ENCODE measurements at places on chromosomes 7 and 10.
A peak's percentile ranks its signal among the peaks of the same experiment; 100 is the strongest.

- no peak for DNase-seq
These were observed 33.1 kb downstream of the PNLIPRP2 start for GRCh38 chr10:116653885-116654284.

DNA sequence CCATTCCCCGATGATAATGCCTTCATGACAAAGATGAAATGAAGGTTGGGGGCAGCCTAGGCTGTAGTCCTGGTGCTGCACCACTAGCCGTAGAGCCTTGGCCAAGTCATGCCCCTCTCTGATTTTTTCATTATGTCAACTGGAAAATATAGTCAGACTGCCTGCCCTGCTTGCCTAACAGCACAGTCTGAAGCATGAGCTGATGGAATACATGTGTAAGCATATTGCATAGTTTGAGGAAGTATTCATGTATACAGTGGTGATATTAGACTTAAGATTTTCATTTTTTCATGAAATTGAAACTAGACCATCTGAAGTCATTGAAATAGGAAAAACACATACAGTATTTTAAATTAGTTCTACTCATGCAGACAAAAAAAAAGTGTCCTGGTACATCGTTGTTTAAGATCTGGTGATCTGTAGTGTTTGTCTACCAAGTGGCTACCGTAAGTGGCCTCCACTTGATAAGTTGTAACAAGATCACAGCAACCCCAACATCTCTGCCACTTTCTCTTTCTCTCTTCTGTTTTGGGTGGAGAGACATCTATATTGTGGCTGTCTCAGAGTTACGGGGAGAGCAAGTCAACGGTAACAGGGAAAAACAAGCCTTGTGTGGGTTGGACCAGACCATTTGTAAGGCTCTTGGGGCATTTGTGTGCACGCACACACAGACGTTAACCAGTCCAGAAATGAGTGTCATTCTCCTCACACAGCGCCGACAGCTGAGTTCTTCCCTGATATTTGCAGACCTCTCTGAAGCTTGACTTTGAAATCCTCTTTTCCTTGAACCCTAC is 716.6 kb upstream of the GALNT17 start:
- DNase-seq, result no peak

- peak; percentile 98 for DNase-seq
These were observed at the start of gene TBC1D12 for GRCh38 chr10:94402204-94402842. Gene TBC1D12 (plus strand): TSS chr10:94402541. CDS start chr10:94402614, 73 bp downstream.

- DNase-seq, result no peak
These were observed 755.2 kb downstream of the AUTS2 start for GRCh38 chr7:70353330-70353945.

DNA sequence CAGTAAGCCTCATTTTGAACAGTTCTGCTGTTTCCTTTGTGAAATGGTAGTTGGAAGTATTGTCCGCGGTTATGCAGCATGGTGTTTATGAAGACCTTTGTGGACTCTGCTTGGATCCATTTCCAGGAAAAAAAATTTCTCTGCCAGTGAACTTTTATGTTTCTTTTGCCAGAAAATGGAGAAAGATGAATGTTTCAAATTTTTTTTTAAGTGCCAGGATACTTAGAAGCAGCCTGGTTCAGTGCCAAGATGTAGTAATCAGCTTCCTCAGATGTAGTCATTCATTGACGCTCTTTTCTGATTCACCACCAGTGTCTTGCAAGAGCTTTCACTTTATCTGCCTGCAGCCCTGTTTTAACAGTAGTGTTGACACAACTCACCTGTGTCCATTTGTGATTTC is 258.2 kb downstream of the SDK1 start:
- DNase-seq, result no peak

- no peak for DNase-seq
These were observed 68.8 kb upstream of the IFRD1 start for GRCh38 chr7:112381311-112382091.

GRCh38 chr7:157000741-157001653 is 9.5 kb downstream of the MNX1 start:
- no peak for DNase-seq

GRCh38 chr10:68327889-68328786 is 3.7 kb upstream of the HNRNPH3 start:
- no peak for DNase-seq

DNA sequence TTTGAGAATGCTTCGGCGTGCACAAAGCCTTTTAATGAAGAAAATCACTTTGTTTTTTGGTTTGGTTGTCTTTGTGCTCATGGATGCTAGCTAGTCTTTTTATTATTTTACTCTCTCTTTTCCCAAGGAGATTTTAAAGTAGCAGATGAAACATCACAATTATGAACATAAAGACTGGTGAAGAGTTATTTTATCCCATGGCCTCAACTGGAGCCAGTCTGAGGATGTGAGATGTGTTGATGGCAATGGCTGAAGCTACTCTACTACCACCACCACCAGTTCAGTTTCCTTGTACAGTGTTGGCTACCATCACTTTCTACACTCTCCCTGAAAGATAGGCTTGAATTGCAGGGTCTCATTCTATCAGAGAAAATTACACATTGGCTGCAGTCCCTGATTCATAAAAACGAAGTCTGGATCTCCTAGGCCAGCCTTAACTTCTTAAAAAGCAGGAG is 494 bp upstream of the HERC4 start:
- no peak for DNase-seq

DNA sequence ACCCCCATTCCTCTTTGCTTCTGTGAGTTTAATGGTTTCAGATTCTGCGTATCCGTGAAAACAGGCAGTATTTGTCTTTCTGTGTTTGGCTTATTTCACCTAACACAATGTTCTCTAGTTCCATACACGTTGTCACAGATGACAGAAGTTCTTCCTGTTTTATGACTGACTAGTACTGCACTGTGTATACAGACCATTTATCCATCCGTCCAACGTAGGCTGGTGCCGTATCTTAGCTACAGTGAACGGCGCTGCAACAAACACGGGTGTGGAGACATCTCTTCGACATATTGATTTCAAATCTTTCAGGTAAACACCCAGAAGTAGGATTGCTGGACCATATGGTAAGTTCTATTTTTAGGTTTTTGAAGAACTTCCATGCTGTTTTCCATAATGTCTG is 181.7 kb downstream of the PARD3 start:
- no peak for DNase-seq

GRCh38 chr7:159141167-159141566 is 3.5 kb downstream of the VIPR2 start:
- no peak for DNase-seq

- DNase-seq, result no peak
These were observed 73.2 kb downstream of the SFMBT2 start for GRCh38 chr10:7337431-7338171.

DNA sequence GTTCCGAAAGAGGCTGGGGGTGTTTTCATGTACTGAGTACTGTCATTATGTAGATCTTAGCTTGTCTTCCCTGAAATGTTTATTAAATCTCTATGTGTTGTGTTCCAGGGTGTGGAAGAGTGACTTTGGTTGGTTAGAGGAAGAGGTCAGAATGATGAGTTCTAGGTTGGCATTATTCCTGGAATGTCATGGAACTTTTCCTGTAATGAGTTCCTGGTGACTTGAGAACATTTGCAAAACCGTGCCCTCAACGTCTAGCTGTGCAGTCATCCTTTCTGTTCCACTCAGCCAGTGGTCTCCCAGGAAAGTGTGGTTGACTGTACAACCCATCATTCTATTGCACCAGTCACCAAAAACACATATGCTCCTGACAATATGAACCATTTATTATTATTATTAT is 129.6 kb downstream of the BICC1 start:
- no peak for DNase-seq

- no peak for DNase-seq
These were observed 181.5 kb downstream of the THSD7A start for GRCh38 chr7:11650500-11650899.

- DNase-seq, result no peak
These were observed 135.5 kb downstream of the USP6NL start for GRCh38 chr10:11475831-11476434.
